ENCODE measurements at places on chromosomes 1 and 21.
A peak's percentile ranks its signal among the peaks of the same experiment; 100 is the strongest.

DNA sequence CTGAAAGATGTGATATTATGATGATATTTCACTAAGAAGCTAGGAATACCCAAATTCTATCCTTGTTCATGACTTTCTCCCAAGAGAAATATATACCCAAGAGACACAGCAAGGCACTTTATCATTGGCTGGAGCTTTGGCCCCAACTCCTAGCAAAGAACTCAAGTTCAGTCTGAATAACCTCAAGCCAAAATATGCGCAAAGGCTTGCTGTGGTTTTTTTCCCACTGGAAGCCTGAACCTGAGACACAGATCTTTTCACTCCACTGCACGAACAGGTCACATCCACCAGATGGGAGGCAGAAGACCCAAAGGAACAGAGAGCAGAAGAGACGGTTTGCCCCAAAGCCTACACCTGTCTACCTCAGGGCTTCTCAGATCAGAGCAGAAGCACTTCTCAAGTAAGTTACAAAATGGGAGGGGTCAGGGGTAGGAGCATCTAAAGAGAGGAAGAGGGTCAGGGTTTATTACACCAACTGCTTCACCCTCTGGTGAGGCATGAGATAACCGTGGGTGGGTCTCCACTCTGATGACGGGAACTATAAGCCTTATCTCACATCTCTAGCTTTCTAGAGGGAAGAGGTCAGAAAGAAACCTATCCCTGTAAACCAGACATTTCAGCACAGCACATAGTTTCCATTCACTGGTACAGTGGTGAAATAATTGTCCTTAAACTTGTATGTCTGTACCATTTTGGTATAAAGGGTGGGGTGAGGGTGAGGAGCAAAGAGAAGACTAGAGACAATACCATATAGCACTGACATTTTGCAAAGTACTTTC, 17.1 kb upstream of the CDC42BPA start:
- no peak for DNase-seq

GRCh38 chr1:21005466-21006239, 171.0 kb downstream of the EIF4G3 start:
- no peak for DNase-seq

GRCh38 chr1:23977854-23978191, 2.3 kb downstream of the SRSF10 start:
- no peak for DNase-seq

- DNase-seq, result no peak
These were observed 76.7 kb upstream of the VCAM1 start for GRCh38 chr1:100642826-100643225.

DNA sequence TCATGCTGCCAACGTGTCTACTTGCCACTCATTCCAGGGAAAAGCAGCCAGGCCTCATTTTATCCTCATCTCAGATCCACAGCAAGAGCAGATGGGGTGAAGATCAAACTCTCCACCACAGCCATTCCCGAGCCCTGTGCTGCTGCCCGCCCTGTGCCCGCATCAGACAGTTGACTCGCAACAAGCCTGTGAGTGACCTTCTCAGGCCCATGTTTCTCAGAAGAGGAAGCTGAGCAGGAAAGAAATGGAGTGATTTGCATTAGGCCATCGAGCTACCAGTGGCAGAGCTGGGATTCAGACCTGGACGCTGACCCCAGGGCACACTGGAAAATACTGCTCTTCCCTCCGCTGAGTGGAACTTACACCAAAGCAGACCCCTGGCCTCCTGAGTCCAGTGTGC, 1.2 kb downstream of the CNR2 start:
- no peak for DNase-seq

GRCh38 chr21:14086553-14086952, 124.2 kb downstream of the LIPI start:
- DNase-seq, result no peak

GRCh38 chr1:168706391-168706992, 22.5 kb downstream of the DPT start:
- DNase-seq, result no peak

- DNase-seq, result peak; percentile 1
These were observed 8.2 kb upstream of the SLC9A1 start for GRCh38 chr1:27163093-27163492.

DNA sequence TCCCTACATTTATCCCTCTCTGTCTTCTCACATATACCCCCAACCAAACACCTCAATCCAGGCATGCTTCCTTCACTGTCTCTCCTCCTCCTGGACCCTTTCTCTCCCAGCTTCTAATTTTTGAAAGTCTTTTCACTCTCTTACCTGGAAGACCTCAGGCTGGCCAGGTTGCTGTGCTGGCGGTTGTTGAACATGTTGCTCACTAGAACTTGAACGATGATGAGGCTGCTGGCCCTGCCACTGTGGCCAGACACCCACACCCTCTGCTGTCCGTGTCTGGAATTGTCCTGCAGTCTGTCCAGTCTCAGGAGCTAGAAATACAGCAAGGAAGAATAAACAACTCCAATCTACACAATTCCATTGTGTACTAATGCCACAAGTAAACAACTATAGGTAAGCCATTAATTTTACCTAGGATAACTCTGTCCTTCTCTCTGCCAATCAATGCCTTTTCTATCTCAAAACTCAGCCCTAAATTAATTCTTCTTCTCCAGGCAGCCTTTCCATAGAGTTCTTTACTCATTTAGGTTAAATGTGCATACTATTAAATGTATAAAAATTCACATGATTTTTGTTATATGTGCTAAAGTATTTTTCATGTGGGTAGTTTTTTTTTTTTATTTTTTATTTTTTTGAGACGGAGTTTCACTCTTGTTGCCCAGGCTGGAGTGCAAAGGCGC, 5.1 kb upstream of the CTSK start:
- DNase-seq, result peak; percentile 48

Data from urothelium cell line (cell line).